Left hindlimb (tissue), 1 donor: ENCODE measurements at places on chromosomes 4 and X.

- no peak for DNase-seq
Observed at GRCh38 chr4:47525154-47525819, 40.2 kb downstream of the ATP10D start.

DNA sequence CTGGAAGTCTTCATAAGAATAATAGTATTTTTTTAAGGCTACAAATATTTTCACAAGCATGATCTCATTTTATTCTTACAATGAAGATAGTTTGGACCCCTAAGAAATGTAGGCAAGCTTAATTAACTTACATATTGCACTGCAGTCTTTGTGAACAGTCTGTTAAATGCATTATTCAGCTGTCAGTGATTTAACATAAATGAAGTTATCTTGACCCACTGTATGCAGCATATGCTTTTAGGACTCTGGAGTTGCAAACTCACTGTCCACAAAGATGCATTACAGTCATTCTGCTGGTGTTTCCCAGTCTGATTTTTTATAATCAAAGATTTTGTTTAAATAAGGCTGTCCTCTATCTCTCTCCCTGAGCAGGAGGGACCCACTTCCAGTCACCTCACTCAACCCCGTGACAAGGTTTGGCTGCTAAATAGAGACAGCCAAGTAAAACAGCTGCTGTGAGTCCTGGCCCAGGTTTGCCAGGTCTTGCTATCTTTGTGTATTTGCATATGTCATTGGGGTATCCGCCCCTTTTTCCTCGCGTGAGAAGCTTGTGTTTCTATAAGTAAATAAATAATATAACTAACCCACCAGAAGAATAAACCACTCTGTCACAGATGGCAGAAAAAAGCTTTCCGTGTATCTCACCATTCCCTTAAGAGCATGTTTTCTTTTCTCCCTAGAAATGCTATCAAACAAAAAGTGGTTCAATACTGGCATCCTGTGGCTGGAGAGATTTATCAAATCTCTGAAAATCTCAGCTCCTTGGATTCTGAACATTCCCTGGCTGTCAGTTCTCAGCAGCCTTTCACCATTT, 67.0 kb downstream of the SLC7A11 start:
- peak; percentile 36 for DNase-seq

- DNase-seq = no peak
Observed at GRCh38 chr4:133996431-133997121, 205.0 kb downstream of the PABPC4L start.

DNA sequence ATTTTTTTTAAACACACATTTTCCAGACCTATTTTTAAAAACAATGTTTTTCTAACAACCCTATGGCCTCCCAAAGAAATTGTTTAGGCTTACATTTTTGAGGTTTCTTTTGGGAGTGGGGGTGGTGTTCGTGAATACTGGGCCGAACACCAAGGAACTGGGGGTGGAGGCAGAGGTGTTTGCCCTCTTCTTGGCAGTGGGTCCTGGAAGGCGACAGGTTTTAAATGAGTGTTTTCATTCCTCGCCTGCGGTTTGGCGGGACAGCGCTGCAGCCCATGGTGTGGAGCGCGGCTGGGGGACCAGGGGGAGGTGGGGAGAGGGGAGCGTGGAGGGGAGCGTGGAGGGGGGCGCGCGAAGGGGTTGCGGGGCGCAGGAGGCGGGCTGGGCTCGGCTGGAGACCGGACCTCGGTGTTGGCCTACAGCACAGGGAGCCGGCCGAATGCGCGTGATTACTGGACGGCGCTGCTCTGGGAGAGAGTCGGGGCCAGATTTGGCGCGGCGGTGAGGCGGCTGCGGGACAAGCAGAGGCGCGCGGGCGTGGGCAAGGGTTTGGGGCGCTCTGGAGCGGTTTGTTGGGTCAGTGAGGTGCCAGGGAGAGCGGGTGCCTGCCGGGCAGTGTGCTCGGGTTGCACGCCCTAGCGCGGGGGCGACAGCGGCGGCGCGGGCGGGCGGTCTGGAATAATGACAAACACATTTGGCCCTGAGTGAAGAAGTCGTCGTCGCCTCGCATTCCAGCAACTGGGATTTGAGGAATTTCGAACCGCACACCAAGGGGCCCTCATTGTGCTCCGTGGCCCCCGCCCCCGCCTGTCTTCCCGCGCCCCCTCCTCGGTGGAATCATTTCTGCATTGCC, 764 bp downstream of the PDGFRA start:
- peak; percentile 73 for DNase-seq

DNA sequence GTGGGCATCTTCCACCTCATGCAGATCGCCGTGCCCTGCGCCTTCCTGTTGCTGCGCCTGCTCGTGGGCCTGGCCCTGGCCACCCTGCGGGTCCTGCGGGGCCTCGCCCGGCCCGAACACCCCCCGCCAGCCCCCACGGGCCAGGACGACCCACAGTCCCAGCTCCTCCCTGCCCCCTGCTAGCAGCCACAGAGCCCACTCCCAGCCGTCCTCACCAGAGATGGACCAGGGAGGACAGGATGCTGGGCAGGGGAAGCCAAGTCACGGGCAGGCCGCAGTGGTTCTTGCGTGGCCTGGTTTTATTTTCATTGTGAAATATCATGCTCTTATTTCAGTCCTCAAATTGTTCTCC, 15.1 kb downstream of the DGKQ start:
- DNase-seq = peak; percentile 28

- DNase-seq = no peak
Observed at GRCh38 chr4:180217070-180217469, 2026.1 kb upstream of the TENM3 start.
